Activated naive CD8-positive, alpha-beta T cell treated with anti-CD3 and anti-CD28 coated beads, Interleukin-2, amount 10 ng/mL, durations not matched to agents 7 days and 5 days (primary cell): ENCODE measurements at places on chromosomes 4 and X. TPM values are rescaled to one million over a fixed set of nuclear protein-coding genes. Genes with fewer than 3 reads are reported as not detected.
A peak's percentile ranks its signal among the peaks of the same experiment; 100 is the strongest.

DNA sequence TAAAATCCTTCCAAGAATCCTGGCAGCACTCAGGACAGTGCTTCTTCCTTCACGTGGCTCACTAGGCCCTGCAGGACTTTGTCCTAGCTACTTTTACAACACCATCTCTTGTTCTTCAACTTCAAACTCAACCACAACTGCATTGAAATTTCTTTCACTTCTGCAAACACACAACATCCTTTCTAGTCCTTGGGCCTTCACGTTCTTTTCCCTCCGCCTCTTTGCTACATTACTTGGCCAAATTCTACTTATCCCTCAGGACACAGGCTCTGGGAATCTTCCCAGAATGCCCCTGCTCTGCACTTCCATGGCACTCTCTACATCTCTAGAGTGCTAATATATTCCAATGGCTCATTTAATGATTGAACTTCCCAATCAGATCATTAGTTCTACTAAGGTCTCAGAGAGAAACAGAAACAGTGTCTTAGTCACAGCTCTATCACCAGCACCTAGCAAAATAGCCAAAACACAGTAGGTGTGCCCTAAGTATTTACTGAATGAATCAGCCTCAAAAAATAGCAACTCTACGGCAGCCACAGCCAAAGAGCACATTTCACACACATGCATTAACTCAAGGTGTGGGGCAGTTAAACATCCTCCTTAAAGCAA is 73.3 kb downstream of the MANBA start:
- no peak overlapping the region for H3K27ac ChIP-seq
- no peak for DNase-seq
- H3K4me1 ChIP-seq, result no peaks in the 10 kb centered on the region
- no peaks in the 10 kb centered on the region for H3K27me3 ChIP-seq
- H3K4me3 ChIP-seq, result no peak overlapping the region

GRCh38 chrX:119745283-119745848 is 13.0 kb upstream of the SOWAHD start:
- no peaks in the 10 kb centered on the region for H3K36me3 ChIP-seq
- DNase-seq, result no peak
- H3K4me1 ChIP-seq, result peaks cover 3% of the 10 kb centered on the region
- H3K27ac ChIP-seq, result no peak overlapping the region
- no peak overlapping the region for H3K4me3 ChIP-seq

DNA sequence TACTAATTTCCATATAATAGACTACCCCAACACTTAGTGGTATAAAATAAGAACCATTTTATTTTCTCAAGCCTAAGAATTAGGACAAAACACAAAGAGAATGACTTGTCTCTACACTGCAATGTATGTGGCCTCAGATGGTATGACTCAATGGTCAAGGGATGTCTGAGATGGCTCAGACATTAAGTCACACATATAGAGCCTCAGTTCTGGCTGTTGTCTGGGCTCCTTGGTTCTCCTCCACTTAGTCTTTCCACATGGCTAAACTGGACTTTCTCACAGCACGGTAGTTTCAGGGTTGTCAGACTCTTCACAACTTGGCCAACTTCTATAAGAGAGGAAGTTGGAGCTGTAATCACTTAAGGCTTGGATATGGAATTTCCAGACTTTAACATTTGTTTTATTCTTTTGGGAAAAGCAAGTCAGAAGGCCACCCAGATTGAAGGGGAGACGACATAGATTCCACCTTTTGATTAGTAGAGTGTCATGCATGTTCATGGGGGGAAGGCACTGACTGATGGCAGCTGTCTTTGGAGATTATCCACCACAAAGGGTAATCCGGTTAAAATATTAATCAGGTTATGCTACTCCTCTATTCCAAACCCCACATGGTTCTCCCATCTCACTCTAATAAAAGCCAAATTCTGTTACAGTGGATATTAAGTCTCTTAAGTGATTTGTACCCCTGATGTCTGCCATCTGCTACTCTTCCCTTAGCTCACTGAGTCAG is 9.4 kb downstream of the IL15 start:
- no peak overlapping the region for H3K4me3 ChIP-seq
- peaks cover 3% of the 10 kb centered on the region for H3K27me3 ChIP-seq
- H3K4me1 ChIP-seq, result no peaks in the 10 kb centered on the region

TMEM164 gene
- total RNA-seq, result 22.3 TPM

NAA11 gene
- total RNA-seq, result not detected

DNA sequence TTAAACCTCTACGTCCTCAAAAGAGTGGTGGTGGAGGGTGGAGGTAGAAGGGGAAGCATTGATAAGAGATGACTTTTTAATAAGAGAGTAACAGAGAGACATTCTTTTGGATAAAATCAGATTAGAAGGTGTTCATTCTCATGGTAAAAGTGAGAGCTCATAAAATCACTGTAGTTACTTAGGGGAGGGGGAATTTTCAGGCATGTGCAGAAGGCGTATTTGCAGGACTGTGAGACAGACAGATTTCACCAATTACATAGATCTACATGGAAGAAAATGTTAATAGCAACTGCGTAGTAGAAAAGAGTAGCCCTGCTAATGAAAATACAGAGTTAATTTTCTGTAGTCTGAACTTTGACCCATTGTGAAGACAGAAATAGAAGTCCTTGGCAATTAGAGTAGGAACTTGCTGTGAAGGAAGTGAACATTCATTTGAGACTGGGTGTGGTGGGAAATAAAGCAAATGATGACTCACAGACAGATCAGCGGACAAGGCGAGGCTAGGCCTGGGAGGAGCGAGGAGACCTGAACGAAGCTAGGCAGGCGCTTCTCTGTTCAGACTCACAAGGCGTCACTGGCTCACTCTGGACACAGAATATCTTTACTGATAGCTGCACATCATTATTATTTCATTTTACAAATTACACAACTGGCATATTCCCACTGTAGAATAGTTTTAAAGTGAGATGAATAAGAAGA is 57.2 kb upstream of the FAM9C start:
- peak overlapping the region; percentile 46 for H3K27ac ChIP-seq
- peaks cover 24% of the 10 kb centered on the region for H3K4me1 ChIP-seq
- H3K27me3 ChIP-seq, result no peaks in the 10 kb centered on the region
- H3K4me3 ChIP-seq, result peak overlapping the region; percentile 6
- peaks cover 6% of the 10 kb centered on the region for H3K36me3 ChIP-seq
- no peak for DNase-seq

CTAG2 gene
- 21.0 TPM for total RNA-seq

WWC2 gene
- total RNA-seq, result 1.2 TPM

DNA sequence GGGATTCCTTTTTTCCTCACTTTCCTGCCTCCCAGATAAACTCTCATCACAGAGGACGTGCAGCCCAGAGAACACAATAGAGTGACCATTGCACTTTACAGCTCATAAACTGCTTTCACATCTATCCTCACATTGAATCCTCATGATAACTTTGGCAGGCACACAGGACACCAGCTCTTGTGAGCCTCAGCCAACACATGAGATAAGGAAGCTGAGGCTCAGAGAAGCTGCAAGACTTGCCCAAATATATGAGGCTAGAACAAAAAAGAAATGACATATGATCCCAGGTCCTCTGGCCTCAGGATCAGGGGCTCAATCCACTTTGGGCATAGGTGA is 85.0 kb upstream of the CPEB2 start:
- DNase-seq, result no peak
- H3K27ac ChIP-seq, result no peak overlapping the region
- no peaks in the 10 kb centered on the region for H3K36me3 ChIP-seq
- no peak overlapping the region for H3K4me3 ChIP-seq
- H3K4me1 ChIP-seq, result no peaks in the 10 kb centered on the region
- peaks cover 4% of the 10 kb centered on the region for H3K27me3 ChIP-seq

USP17L28 gene
- total RNA-seq, result not detected

- no peaks in the 10 kb centered on the region for H3K4me1 ChIP-seq
- H3K27ac ChIP-seq, result no peak overlapping the region
- no peaks in the 10 kb centered on the region for H3K36me3 ChIP-seq
- DNase-seq, result no peak
Measured at GRCh38 chrX:69062493-69062892, 102.8 kb downstream of the PJA1 start.

DNA sequence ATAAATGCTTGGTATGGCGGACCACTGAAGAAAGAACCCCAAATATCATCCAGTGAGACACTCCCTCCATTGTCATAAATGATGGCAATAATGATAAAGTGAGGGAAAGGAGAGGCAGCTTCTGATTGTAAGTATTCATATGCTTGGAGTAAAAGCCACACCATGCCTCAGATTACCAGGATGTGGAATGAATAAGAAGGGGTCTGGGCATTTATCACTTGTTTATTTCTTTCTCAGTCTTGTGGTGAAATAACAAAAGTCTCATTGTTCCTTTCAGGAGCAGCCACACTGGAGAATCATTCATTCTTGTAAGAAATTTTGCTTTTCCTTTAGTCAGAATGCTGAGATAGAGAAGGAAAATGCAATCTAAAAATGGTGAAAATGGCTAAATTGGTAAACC is 21.7 kb downstream of the F8 start:
- peaks cover 8% of the 10 kb centered on the region for H3K27me3 ChIP-seq
- no peaks in the 10 kb centered on the region for H3K4me1 ChIP-seq
- no peak overlapping the region for H3K27ac ChIP-seq
- no peak for DNase-seq
- no peaks in the 10 kb centered on the region for H3K36me3 ChIP-seq
- no peak overlapping the region for H3K4me3 ChIP-seq

CENPVL1 gene
- not detected for total RNA-seq

SPANXB1 gene
- total RNA-seq, result not detected

- peaks cover 6% of the 10 kb centered on the region for H3K27me3 ChIP-seq
- H3K4me3 ChIP-seq, result no peak overlapping the region
- peaks cover 9% of the 10 kb centered on the region for H3K4me1 ChIP-seq
- no peaks in the 10 kb centered on the region for H3K36me3 ChIP-seq
Measured at GRCh38 chr4:123353656-123354055, 42.9 kb upstream of the SPRY1 start.
